Stomach (tissue), 19 donors: ENCODE measurements at places on chromosomes 5 and 9.
A peak's percentile ranks its signal among the peaks of the same experiment; 100 is the strongest.

DNA sequence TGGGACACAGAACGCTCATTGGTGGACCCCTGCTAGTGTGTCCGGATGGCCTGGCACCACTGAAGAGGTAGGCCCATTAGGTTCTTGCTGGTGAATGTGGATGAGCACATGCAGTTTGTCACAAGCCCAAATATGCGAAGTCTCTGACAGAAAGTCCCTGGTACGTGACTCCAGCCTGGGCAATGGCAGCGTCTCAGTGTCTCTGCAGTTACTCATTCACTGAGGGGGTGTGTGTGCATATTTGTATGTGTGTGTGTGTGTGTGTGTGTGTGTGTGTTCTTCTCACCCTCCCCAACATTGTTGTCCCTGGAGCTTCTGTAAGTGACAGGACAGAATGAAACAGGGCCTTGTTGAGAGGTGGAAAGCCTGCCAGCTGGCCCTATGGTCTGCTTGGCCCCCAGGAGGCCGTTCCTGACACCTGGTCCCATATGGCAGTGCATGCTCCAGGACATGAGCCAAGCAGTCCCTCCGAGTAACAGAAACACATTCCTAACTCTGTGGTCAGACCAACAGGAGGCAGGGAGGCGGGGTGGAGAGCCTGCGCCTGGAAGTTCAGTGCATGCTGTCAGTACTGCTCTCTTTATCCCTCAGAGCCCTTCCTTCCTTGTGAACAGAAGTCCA is 169.9 kb downstream of the SLC28A3 start:
- peak; percentile 85 for DNase-seq

GRCh38 chr5:172911976-172912375 is 47.2 kb upstream of the RPL26L1 start:
- no peak for DNase-seq

DNA sequence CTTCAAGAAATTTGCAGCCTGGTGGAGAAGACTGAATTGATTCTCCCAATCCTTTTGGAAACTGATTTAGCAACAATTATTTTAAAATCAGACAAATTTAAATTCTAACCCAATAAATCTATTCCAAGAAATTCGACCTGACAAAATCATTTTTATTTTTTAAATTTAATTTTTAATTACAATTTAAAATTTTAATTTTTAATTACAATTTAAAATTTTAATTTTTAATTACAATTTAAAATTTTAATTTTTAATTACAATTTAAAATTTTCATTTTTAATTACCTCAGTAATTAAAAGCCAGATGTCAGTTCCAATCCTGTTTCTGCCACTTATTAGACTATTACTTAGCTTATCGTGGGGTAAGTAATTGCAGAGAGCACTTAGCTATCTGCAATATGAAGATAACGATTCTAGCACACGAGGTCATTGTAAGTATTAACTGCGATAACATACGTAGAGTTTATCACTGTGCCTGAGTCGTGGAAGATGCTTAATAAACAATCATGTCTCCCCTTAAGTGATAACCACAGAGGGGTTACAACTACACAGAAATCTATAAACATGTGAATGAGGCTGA is 346.4 kb upstream of the SLC24A2 start:
- no peak for DNase-seq

DNA sequence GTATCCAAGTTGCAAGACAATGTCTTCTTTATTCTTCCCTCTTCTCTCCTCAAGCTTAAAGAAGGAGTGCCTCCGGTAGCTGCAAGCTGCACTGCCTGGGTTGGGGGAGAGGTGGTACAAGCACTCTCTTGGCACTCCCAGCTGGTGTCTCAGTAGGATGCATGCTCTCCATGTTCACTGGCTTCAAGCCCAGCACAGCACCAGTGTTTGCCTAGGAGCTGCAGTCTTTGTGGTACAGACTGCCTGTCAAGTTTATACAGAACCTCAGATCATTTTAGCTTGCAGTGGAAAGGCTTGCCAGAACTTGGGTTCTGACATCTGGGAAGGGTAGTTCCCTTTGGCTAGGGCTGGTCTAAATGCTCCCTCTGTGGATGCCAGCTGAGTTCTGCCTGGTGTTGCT is 505.6 kb downstream of the MAN2A1 start:
- DNase-seq = no peak

GRCh38 chr9:4160249-4160648 is 139.6 kb downstream of the GLIS3 start:
- no peak for DNase-seq

- DNase-seq = peak; percentile 84
These were observed 29.3 kb downstream of the PTPA start for GRCh38 chr9:129140397-129141065.

GRCh38 chr5:108184940-108185339 is 197.0 kb downstream of the FBXL17 start:
- DNase-seq = no peak
